ENCODE measurements at places on chromosomes 12 and 14.
A peak's percentile ranks its signal among the peaks of the same experiment; 100 is the strongest.

- no peak for DNase-seq
These were observed 2.4 kb upstream of the TUBA1B start for GRCh38 chr12:49133590-49133989.

DNA sequence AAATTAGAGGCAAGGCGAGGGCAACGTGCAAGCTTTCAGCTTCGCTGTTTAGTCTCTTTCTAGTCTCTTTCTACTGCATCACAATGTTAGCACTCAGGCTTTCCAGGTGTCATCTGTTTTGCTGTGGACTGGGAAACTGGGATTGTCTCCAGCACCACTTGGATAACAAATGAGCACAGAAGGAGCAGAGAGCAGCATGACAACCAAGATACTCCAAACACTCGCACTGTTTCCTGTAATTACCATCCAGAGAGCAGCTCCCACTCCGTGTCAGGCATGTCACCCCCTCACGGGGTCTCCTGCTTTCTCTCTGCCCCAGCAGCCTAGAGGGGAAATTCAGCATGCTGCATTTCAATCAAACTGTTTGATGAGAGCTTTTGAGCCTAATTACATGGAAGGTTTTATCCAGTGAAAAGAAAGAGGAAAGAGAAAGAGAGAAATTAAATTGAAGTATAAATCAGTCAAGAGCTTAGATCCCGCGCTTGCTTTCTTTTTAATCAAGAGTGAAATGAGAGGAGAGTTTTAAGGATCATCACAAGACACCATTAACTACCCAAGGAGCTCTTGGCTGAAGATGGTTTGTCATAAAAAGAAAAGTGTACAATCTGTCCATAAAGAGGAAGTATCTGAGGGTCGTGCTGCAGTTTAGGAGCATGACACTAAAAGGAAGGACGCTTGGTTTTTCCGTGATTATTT lies 917.7 kb downstream of the DIO2 start:
- DNase-seq: no peak

GRCh38 chr14:92529903-92530302 lies 16.3 kb downstream of the RIN3 start:
- DNase-seq: no peak

- no peak for DNase-seq
These were observed 62.4 kb downstream of the PPM1A start for GRCh38 chr14:60311417-60311816.

GRCh38 chr12:52060498-52061177 lies 9.1 kb upstream of the ATG101 start:
- DNase-seq: no peak

DNA sequence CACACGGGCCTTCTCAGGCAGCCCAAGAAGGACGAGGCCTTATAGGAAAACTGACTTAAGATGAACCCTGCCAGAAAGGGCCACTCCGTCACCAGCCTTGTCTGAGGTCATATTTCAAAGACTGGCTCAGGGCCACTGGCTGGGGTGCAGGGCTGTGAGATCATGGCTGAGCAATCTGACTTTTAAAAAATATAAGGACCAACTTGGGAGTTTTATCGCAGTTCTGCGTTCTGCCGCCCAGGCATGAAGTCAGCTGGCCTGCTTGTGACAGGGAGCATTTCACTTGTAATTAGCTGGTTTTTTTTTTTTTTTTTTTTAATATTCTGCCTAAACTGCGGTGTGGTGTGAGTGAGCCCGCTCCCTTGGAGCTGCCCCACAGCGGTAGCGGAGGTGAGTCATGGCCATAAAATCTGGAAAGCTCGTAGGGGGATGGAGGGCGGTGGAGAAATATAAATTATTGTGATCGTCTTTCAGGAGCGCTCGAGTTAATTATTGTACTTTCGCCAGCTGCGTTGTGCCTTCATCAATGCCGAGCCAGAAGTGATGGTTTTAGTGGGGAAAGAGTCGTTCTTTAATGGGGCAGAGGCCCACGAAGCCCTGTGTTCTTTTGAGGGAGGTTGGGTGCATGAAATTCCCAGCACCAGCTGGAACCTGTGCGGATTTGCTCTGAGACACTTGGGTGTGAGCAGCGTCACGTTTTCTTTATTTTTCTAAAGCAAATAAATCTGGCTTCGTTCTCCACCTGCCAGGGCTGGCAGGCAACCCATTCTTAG lies 231.9 kb downstream of the C12orf75 start:
- DNase-seq: no peak

DNA sequence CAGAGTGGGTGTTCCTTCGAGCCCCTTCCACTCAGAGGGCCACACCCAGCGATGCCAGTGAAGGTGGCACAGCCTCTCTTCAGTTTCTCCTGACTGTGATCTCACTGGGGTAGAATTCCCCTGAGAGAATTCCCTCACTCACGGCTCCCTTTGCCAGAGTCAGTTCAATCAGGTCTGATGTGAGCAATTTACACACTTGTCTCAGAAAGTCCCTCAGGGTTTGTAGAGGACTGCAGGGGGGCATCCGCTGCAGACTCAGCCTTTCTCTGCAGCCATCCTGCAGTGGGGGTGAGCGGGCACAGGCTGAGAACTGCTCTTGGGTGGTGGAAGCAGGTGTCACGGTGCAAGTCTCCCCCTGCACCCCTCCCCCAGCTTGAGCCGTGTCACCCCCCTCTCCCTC lies 205.4 kb upstream of the PRMT8 start:
- DNase-seq: no peak

GRCh38 chr12:132246997-132247717 lies 82.2 kb downstream of the GALNT9 start:
- no peak for DNase-seq

- DNase-seq: peak; percentile 76
These were observed 1.7 kb downstream of the SINHCAF start for GRCh38 chr12:31324116-31324844.

DNA sequence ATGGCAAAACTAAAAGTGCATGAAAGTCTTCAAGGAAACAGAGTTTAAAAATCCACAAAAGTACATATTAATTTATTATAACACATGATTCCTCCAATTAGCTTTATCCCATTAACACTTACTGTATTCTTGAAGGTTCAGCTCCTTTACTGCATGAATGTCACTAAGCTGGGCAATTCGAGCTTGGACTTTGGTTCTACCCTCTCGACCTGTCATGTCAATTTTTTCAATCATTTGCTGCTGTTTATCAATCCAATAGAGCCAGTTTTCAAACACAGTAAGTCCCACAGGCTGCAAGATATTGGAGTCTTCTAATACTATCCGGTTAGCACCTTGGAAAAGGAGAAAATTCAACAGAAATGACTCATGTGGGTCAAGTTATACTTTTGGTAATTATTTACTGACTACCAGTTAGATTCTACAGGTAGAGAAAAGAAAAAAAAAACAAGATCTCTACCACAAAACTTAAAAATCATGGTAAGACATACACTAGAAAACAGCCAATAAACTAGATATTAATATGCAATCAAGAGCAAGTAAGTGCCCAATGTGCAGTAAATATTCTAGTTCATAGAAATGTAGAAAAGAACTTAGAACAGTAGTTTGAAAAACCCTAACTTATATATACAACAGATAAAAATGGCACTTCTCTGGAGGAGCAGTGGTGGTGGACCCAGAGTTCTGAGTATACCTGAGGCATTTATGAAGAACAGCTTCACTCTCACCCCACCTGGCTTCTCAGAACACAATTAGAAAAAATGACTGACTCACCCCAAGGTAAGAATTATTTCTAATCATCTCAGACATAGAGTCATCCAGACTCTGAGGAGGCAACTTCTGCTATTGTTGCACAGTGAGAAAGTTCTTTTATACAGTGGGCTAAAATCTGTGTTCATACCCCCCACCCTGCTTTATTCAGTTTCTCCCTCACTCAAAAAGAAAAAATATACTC lies 67.7 kb downstream of the BCL2L14 start:
- no peak for DNase-seq

GRCh38 chr14:54000341-54000811 lies 43.8 kb upstream of the BMP4 start:
- no peak for DNase-seq

- no peak for DNase-seq
These were observed 109.7 kb downstream of the ANO4 start for GRCh38 chr12:100904270-100904669.

DNA sequence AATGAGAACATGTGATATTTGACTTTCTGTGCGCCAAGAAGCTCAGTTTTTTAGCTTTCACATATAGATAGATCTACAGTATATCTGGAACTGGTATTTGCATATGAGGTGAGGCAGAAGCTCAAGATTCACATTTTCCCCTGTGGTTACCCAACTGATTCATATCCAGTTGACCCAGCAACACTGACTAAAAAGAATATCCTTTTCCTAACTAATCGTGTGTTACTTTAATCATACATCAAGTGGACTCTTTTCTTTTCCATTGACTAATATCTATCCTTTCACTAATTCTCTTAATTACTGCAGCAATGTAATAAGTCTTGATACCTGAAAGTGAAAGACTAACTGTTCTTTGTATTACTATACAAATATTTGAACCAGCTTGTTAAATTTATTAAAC lies 236.1 kb downstream of the AEBP2 start:
- no peak for DNase-seq

GRCh38 chr12:86634456-86635410 lies 378.5 kb upstream of the MGAT4C start:
- DNase-seq: no peak

GRCh38 chr12:107759410-107759809 lies 1.5 kb downstream of the PRDM4 start:
- peak; percentile 40 for DNase-seq

DNA sequence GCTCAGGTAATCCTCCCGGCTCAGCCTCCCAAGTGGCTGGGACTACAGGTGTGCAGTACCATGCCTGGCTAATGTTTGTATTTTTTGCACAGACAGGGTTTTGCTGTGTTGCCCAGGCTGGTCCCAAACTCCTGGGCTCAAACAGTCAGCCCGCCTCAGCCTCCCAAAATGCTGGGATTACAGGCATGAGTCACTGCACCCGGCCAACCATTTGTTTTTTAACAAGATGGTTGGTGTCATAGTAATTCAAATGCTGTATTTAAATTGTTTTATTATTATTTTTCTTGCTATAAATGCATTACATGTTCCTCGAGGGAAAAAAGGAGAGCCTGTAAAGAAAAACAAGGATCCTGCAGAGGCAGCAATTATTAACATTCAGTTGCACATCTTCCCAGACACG lies 83.9 kb downstream of the EP400 start:
- DNase-seq: no peak

GRCh38 chr12:104734541-104735095 lies 223.5 kb downstream of the SLC41A2 start:
- DNase-seq: no peak

DNA sequence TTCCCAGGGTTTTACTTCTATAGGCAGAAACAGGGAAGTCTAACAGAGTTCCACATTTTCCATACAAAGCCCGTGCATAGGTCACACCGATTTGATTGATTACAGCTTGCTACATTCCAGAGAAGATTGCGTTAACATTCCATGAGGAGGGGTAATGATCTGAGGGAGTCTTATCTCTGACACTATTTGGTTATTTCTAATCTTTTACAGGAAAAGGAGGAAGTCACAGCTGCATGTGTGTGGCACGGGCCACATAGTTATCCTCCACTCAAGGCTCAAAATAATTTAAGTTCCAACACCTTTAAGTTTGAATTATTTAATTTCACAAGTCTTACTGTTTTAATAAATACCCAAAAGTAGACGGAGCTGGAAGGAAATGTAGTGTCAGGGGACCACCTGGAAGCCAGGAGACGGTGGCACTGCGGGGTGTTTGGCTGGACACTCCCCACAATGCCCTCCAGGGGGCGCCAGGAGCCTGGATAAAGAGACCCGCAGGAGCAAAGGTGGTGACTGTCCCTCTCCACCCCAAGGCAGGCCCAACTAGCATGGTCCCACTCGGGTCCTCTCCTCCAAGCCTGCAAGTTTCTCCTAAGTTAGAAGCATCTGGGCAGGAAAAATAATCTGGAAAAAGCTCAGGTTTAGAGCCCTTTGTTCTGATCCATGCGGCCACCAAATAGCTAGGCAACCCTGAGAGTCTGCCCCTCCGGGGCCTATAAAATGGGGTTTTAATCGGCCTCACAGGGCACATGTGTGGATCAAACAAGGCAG lies 20.2 kb downstream of the KRT8 start:
- DNase-seq: peak; percentile 77

DNA sequence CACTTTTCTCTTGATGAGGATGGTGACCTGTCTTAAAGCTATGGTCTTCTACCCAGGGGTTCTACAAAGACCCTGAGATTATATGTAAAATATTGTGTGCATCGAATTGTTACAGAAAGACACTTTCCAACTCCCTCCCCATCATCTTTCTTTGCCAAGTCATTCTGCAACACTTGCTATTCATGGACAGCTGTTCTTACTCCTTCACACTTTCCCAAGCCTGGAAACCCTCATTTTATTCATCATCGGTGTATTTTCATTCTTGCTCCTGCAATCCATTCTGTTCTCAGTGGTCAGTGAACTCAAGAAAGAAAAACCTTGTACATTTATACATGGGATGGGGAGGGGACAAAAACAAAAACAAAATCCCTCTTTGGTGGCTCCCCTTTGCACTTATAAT lies 90.5 kb upstream of the STXBP6 start:
- no peak for DNase-seq

- no peak for DNase-seq
These were observed 16.3 kb upstream of the EGLN3 start for GRCh38 chr14:33967138-33967537.

- peak; percentile 55 for DNase-seq
These were observed 231.2 kb downstream of the CHST11 start for GRCh38 chr12:104687823-104688573.

- DNase-seq: no peak
These were observed 29.5 kb downstream of the RIMBP2 start for GRCh38 chr12:130686511-130686991.

DNA sequence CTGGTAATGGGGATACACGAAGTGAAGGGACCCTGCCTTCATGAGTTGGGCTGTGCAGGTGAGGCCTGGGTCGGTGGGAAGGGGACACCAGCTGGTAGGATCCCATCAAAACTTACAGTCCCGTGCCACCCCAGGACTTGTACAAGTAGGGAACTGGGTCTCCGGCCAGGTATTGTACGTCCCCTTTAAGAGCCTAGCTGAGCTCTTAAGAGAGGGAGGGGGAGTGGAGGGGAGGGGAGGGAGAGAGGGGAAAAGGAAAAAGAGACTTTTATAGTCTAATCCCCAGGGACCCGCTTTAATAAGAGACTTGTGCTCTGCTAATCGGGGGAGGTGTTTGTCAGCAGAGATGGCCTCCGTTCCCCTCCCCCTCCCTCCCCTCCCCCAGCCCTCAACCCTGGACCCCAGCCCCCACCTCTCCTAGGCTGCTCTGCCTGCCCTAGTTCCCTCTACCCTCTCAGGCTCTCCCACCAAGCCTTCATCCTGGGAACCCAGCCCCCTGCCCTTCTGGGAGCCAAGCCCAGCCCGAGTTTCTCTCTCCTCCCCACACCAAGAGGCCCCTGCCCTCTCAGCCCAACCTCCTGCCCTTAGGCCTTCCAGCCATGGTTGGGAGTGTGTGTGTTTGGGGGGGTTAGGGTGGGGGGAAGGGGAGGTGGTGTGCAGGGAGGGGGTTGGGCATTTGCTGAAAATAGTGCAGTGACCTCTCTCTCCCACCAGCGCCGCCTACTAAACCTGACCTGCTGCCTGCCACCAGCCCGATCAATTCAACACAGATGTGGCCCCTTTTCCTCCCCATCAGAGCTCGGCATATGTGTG lies 2.6 kb downstream of the GDF11 start:
- DNase-seq: no peak

- no peak for DNase-seq
These were observed 28.2 kb downstream of the RPS6KA5 start for GRCh38 chr14:91032248-91032647.
